ENCODE measurements at places on chromosomes 16 and 17. TPM values are rescaled to one million over a fixed set of nuclear protein-coding genes. Genes with fewer than 3 reads are reported as not detected.

The NECAB2 gene
- total RNA-seq = not detected

The CHAD gene
- total RNA-seq = not detected

The PKMYT1 gene
- total RNA-seq = 152 TPM

The DRC3 gene
- total RNA-seq = not detected

The WNT3 gene
- 0.05 TPM for total RNA-seq

The PLEKHG4 gene
- total RNA-seq = 43.8 TPM

The ASIC2 gene
- total RNA-seq = not detected

The HBZ gene
- not detected for total RNA-seq

The CNTNAP4 gene
- total RNA-seq = not detected

The KRTAP4-4 gene
- total RNA-seq = not detected

The KRTAP1-1 gene
- total RNA-seq = not detected

- no peak overlapping the region for H3K4me3 ChIP-seq
- H3K36me3 ChIP-seq = no peaks in the 10 kb centered on the region
- no peak for DNase-seq
- no peak overlapping the region for H3K27ac ChIP-seq
These were observed 31.5 kb downstream of the ABCC12 start for GRCh38 chr16:48124266-48124665.

- H3K27ac ChIP-seq = no peak overlapping the region
- H3K36me3 ChIP-seq = no peaks in the 10 kb centered on the region
- no peak overlapping the region for H3K4me3 ChIP-seq
These were observed 339.0 kb downstream of the MAF start for GRCh38 chr16:79261481-79261940.

GRCh38 chr16:3349175-3349574 lies 6.5 kb upstream of the OR2C1 start:
- H3K36me3 ChIP-seq = no peaks in the 10 kb centered on the region
- no peaks in the 10 kb centered on the region for H3K27me3 ChIP-seq
- DNase-seq = no peak
- no peaks in the 10 kb centered on the region for H3K4me1 ChIP-seq

DNA sequence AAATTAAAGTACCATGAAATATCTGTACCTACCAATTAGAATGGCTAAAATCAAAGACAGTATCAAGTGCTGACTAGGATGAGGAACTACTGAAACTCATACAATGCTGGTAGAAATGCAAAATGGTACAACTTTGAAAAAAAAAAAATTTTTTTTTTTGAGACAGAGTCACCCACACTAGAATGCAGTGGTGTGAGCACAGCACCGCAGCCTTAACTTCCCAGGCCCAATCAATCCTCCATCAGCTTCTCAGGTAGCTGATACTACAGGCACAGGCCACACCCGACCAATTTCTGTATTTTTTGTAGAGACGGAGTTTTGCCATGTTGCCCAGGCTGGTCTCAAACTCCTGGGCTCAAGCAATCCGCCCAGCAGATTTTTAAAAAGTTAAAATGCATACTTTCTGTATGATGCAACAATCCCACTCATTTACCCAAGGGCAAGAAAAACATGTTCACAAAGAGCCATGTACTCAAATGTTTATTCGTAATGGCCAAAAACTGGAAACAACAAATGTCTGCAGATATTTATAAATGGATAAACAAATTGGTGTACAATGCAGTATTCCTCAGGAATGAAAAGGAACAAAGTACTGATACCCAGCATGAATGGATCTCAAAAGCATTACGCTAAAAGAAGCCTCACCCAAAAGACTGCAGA lies 8.7 kb downstream of the SMURF2 start:
- no peak overlapping the region for H3K4me3 ChIP-seq
- DNase-seq = no peak
- no peak overlapping the region for H3K27ac ChIP-seq
- peaks cover 26% of the 10 kb centered on the region for H3K4me1 ChIP-seq
- no peaks in the 10 kb centered on the region for H3K27me3 ChIP-seq

GRCh38 chr16:89600956-89601355 lies 12.5 kb upstream of the DPEP1 start:
- H3K27ac ChIP-seq = no peak overlapping the region
- peaks cover 9% of the 10 kb centered on the region for H3K4me1 ChIP-seq
- H3K4me3 ChIP-seq = no peak overlapping the region
- H3K36me3 ChIP-seq = no peaks in the 10 kb centered on the region
- no peak for DNase-seq

GRCh38 chr16:74291577-74292208 lies 4.9 kb upstream of the PSMD7 start:
- DNase-seq = no peak
- no peak overlapping the region for H3K4me3 ChIP-seq
- H3K4me1 ChIP-seq = peaks cover 9% of the 10 kb centered on the region
- H3K36me3 ChIP-seq = peaks cover 10% of the 10 kb centered on the region
- no peak overlapping the region for H3K27ac ChIP-seq

- no peak for DNase-seq
- H3K27ac ChIP-seq = no peak overlapping the region
- H3K4me3 ChIP-seq = no peak overlapping the region
- H3K4me1 ChIP-seq = peaks cover 34% of the 10 kb centered on the region
These were observed 169.1 kb downstream of the XYLT1 start for GRCh38 chr16:17301593-17302135.

DNA sequence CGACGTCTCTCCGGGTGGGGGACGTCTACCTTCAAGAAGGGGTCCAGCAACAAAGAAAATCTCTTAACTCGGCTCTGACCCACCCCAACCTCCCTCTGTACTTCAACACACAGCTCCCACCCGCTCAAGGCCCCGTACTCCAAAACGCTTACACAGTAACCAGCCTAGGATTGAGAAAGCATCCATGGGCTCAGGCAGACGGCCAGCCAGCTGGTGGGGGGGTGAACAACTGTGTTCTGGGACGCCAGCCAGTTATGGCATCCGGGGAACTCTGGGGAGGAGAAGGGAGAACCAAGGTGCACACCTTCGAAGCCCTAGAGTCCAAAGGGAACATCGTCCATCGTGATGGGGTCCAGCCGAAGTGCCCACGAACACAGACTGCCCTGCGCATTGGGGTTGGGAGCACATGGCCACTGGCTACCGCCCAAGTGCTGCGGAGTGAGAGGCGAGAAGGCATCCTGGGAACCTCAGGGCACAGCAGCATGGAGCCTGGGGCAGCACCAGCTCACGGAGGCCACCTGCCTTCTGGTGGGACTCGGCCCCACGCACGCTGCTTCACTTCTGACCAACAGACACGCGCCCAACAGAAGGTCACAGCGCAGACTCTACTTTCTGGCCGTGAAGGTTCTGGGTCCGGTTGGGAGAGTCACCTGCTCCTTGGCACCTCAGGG lies 14.3 kb downstream of the SLC16A3 start:
- H3K4me1 ChIP-seq = peaks cover 29% of the 10 kb centered on the region
- H3K36me3 ChIP-seq = peaks cover 53% of the 10 kb centered on the region
- no peak overlapping the region for H3K27ac ChIP-seq
- H3K27me3 ChIP-seq = no peaks in the 10 kb centered on the region
- H3K4me3 ChIP-seq = no peak overlapping the region

- peaks cover 47% of the 10 kb centered on the region for H3K27me3 ChIP-seq
- H3K4me3 ChIP-seq = no peak overlapping the region
- H3K4me1 ChIP-seq = peaks cover 18% of the 10 kb centered on the region
- H3K36me3 ChIP-seq = no peaks in the 10 kb centered on the region
- H3K27ac ChIP-seq = no peak overlapping the region
These were observed 25.6 kb downstream of the TTLL6 start for GRCh38 chr17:48791128-48792032.

GRCh38 chr17:79340333-79341221 lies 266.0 kb downstream of the ENGASE start:
- H3K27ac ChIP-seq = no peak overlapping the region
- no peak for DNase-seq
- H3K4me1 ChIP-seq = no peaks in the 10 kb centered on the region
- H3K4me3 ChIP-seq = no peak overlapping the region
- peaks cover 7% of the 10 kb centered on the region for H3K27me3 ChIP-seq

DNA sequence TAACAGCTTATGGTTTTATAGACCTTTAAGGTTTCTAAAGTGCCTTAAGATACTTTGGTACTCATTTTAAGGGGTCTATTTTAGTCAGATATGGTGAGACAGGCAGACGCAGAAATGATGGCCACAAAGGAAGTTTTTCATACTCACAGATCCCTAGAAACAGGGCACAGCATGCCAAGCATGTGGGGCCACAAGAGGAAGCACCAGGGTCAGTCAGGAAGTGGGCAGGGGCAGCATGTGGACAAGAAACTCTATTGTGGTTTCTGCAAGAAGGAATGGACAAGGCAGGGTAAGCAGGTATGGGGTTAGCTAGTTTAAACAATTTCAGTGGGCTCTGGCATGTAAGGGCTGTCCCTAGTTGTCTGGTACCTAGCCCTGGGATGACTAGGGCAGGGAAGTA lies 8.5 kb downstream of the EFCAB3 start:
- no peak overlapping the region for H3K27ac ChIP-seq
- no peak for DNase-seq
- no peaks in the 10 kb centered on the region for H3K4me1 ChIP-seq
- H3K4me3 ChIP-seq = no peak overlapping the region
- peaks cover 23% of the 10 kb centered on the region for H3K27me3 ChIP-seq

GRCh38 chr17:51653878-51654277 lies 393.5 kb downstream of the UTP18 start:
- DNase-seq = no peak
- H3K36me3 ChIP-seq = no peaks in the 10 kb centered on the region
- no peaks in the 10 kb centered on the region for H3K4me1 ChIP-seq

DNA sequence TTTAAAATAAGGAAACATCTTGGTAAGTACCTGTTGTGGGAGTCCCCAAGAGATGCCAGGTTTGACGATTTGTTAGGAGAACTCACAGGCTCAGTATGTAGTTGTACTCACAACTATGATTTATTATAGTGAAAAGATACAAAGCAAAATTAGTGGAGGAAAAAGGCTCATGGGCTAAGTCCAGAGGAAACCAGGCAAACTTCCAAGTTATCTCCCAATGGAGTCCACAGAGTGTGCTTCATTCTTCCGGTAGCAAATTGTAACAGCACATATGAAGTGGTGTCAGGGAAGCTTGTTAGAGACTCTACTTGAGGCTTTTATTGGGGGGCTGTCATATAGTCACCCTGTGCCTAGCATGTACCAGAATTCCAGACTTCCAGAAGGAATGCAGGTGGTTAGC lies 2.3 kb downstream of the DDX19A start:
- no peaks in the 10 kb centered on the region for H3K27me3 ChIP-seq
- peaks cover 22% of the 10 kb centered on the region for H3K4me1 ChIP-seq
- H3K36me3 ChIP-seq = peaks cover 33% of the 10 kb centered on the region
- DNase-seq = no peak
- no peak overlapping the region for H3K4me3 ChIP-seq

DNA sequence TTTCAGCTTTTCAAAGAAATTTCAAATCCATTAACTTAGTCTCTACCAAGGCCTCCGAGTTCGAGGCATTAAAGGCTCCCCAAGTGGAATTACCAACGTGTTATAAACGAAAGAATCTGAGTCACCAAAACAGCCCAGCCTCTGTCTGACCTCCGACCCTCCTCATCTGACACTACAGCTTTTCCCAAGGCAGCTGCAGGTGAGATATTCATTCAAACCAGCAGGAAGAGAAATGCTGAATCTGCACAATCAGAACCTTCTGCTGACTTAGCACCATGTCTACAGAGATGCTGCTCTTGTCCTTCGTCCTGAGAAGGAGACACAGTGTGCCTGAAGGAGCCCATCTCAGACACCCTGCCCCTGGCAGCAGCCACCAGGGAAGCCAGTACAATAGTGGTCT lies 30.5 kb downstream of the GRIN2A start:
- no peaks in the 10 kb centered on the region for H3K36me3 ChIP-seq
- no peaks in the 10 kb centered on the region for H3K27me3 ChIP-seq
- no peak for DNase-seq
- no peak overlapping the region for H3K4me3 ChIP-seq

DNA sequence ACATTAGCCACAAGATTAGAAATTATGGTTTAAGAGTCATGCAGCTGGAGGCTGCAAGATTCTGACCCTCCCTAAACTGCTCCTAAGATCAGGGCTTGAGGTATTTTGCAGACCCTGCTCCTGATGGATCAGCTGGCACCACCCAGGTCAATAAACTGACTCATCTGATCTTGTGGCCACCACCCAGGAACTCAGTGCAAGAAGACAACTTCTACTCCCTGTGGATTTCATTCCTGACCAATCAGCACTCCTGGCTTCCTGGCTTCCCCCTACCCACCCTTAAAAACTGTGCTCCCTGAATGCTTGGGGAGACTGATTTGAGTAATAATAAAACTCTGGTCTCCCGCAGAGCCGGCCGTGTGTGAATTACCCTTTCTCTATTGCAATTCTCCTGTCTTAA lies 25.0 kb upstream of the MILR1 start:
- peaks cover 17% of the 10 kb centered on the region for H3K27me3 ChIP-seq
- no peaks in the 10 kb centered on the region for H3K36me3 ChIP-seq
- H3K4me3 ChIP-seq = no peak overlapping the region
- peaks cover under 1% of the 10 kb centered on the region for H3K4me1 ChIP-seq

DNA sequence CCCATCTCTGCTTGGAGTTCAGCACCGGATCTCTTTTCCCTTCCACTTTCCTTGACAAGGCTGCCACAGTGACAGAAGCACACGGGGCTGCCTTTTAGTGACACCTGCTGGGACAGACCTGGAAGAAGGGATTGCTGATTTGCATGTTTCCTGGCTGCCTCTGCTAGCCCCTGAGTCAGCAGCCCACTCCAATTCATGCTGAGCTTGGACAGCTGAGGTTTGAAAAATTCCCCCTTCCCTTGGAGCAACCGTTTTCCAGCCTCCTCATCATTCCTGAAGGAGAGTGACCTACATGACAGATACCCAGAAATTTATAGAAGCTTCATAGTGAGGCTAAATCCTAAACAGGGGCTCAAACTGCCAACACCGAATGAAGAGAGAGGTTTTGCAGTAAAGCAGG lies 18.8 kb upstream of the RBL2 start:
- no peak for DNase-seq
- H3K36me3 ChIP-seq = no peaks in the 10 kb centered on the region
- H3K27ac ChIP-seq = no peak overlapping the region
- no peaks in the 10 kb centered on the region for H3K27me3 ChIP-seq
- H3K4me3 ChIP-seq = no peak overlapping the region
- H3K4me1 ChIP-seq = peaks cover 8% of the 10 kb centered on the region

GRCh38 chr17:74840989-74841666 lies 18.6 kb downstream of the GRIN2C start:
- H3K36me3 ChIP-seq = peaks cover 3% of the 10 kb centered on the region
- no peak for DNase-seq
- H3K4me1 ChIP-seq = peaks cover 4% of the 10 kb centered on the region
- no peak overlapping the region for H3K4me3 ChIP-seq
- H3K27ac ChIP-seq = no peak overlapping the region

DNA sequence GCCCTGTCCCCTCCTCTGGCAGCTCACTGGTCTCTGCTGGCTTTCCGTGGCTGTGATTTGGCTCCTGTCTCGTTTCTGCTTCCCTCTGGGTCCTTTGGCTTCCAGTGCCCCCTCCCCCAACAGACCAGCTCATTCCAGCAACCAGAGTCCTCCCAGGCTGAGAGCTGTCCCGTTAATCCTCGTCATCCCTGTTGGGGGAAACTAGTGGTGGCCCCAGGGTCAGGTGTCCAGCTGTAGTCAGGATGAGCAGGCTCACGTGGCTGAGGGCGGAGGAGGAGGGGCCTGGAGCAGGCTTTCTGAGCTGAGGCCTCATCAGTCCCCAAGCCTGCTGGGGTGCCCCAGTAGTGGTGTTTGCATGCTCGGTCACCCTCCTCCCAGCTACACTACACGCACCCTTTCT lies 10.7 kb upstream of the CBX4 start:
- no peak overlapping the region for H3K4me3 ChIP-seq
- H3K36me3 ChIP-seq = no peaks in the 10 kb centered on the region

All from activated CD4-positive, alpha-beta T cell treated with anti-CD3 and anti-CD28 coated beads, Interleukin-2, amount 10 ng/mL, durations not matched to agents 24 days and 14 days (primary cell).